Glomerular endothelial cell (primary cell): ENCODE measurements at places on chromosomes 2 and 18. TPM values are rescaled to one million over a fixed set of nuclear protein-coding genes. Genes with fewer than 3 reads are reported as not detected.
A peak's percentile ranks its signal among the peaks of the same experiment; 100 is the strongest.

KDM3A gene
- total RNA-seq = 19.8 and 31.7 TPM in 2 replicates

RND3 gene
- 75.2 and 101 TPM in 2 replicates for total RNA-seq

NPAS2 gene
- 14.7 and 15.8 TPM in 2 replicates for total RNA-seq

ACTG2 gene
- 1.6 TPM in 1 of 2 replicates, not detected in the other for total RNA-seq

ABCB11 gene
- total RNA-seq = 0.18 TPM in 1 of 2 replicates, not detected in the other

VWC2L gene
- not detected in 2 replicates for total RNA-seq

TEX44 gene
- total RNA-seq = not detected in 2 replicates

TXNDC2 gene
- total RNA-seq = not detected in 2 replicates

CD8B gene
- total RNA-seq = not detected in 2 replicates

TCF23 gene
- total RNA-seq = not detected in 2 replicates

ZNF521 gene
- total RNA-seq = 114 and 118 TPM in 2 replicates

DNA sequence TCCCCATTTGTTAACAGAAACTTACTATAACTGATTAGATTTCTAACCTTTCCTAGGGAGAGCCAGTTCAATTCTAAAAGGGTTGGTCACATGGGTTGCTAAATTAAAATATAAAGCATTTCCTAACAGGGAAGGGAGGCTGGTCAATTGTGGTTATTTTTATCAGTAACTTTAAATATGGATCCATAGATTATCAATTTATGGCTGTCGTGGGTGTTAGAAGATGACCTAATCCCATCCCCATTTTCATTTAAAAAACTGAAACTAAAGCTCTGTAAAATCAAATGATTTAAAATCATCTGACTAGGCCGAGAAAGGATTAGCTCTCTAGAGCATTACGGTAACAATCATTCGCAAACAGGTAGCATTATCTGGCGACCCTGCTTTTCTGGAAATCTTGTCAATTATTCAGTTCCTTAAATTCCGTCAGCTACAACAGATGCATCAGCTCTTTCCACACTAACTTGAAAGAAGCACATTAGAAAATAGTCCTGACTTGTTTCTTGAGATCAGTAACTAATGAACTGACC, 953 bp upstream of the HNRNPA3 start:
- DNase-seq = no peak

GRCh38 chr2:238256594-238257104, 16.8 kb upstream of the HES6 start:
- peak; percentile 71 for DNase-seq

GRCh38 chr2:230873661-230874401, 9.1 kb downstream of the ITM2C start:
- DNase-seq = no peak

- no peak for DNase-seq
Measured at GRCh38 chr2:85800586-85800985, 46.8 kb downstream of the ATOH8 start.

- no peak for DNase-seq
Measured at GRCh38 chr2:152456262-152456661, 121.3 kb downstream of the FMNL2 start.

DNA sequence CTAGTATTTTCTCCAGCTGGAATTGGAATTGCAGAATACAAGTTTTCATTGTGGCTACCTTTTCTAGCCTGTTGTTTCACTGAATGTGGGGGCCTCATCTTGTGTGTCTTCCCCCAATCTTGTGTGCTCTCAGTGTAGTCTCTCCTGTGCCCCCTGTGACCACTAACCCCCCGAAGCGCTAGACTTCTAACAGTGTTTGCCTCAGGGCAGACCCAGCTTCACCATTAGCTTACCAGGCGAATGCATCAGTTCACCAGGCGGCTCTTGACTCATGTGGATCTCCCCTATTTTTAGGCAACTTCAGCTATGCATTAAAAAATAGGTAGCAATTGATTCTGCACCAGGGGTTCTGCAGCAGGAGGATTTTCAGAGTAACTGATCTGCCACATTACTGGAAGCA, 376.2 kb upstream of the MEIS1 start:
- DNase-seq = no peak

DNA sequence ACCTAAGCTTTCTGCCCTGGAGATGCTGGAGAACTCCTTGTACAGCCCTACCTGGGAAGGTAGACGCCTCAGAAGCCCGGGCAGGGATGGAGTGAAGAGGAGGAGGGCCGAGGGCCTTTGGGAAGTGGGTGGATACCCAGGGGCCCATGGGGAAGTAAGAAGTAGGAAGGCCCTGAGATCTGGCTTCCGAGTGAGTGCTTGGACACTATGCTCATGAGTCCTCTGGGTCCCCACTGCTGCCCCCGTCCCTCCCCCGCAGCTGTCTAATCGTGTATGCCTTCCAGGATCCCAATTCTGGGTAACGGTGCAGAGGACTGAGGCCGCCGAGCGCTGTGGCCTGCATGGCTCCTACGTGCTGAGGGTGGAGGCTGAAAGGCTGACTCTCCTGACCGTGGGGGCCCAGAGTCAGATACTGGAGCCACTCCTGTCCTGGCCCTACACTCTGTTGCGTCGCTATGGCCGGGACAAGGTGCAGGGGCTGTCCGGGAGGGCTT, 1.1 kb downstream of the DOK1 start:
- DNase-seq = no peak

GRCh38 chr2:200615247-200615646, 29.4 kb downstream of the AOX1 start:
- peak; percentile 9 for DNase-seq

GRCh38 chr18:49112031-49112430, 161.3 kb upstream of the SMAD7 start:
- DNase-seq = no peak

DNA sequence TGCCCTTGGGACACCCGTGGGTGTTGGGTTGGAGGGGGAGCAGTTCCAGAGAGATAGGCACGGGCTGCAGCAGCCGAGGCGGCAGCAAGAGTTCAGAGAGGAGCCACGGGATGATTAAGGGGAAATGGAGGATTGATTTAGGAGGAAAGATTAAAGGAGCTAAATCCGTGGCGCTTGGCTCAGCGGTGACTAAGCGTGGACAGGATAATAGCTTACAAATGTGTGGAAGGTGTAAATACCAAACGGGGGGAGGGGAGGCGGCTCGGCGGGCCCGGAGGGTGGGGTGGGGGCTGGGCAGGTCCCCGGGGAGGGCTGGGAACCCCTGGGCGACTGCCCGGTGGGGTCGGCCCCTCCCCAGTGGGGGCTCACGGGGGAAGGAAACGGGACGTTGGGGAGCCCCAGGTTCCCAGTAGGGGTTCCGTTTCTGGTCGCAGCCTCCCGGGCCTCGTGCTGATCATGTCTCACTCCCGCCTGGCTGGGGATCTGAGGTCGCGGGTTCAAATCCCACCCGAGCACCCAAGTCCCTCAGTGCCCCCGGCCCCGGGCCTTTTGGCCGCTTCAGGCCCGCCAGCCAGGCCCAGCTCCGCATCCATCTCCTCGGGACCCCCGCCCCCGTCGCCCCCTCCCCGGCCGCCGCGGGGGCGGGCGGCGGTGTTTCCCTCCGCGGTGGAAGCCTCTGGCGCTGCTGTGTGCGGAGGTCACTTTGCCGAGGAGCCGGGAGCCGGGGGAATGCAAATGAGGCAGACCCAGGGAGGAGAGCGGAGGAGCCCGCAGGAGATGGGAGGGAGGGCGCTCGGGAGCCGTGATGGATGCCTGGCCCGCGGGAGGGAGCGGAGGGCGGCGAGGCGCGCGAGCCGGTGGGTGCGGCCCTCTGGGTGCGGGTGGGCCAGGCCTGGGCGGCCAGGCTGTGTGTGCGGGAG, 8.1 kb downstream of the ASIC4 start:
- no peak for DNase-seq

DNA sequence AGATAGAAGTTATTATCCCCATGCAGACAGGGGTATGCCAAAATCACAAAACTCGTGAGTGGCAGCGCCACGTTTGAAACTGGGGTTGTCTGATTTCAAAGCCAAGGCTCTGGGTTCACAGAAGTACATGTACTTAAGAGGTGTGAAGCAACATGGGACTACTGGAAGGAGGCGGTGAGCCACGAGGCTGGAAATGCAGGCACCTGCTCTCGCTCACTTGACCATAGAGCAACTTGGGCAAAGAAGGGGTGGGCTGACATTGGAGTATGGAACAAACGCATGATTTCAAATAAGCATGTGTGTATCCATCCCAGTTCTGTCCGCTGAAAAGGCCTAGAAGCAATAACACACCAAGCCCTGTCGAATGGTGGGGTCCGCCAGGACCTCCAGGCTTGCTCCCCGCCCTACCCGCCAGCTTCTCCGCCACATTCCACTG, 593 bp upstream of the ACTR2 start:
- no peak for DNase-seq

- no peak for DNase-seq
Measured at GRCh38 chr2:85248773-85249509, 78.8 kb downstream of the TGOLN2 start.

GRCh38 chr18:2932247-2933181, 80.4 kb downstream of the LPIN2 start:
- DNase-seq = peak; percentile 58

DNA sequence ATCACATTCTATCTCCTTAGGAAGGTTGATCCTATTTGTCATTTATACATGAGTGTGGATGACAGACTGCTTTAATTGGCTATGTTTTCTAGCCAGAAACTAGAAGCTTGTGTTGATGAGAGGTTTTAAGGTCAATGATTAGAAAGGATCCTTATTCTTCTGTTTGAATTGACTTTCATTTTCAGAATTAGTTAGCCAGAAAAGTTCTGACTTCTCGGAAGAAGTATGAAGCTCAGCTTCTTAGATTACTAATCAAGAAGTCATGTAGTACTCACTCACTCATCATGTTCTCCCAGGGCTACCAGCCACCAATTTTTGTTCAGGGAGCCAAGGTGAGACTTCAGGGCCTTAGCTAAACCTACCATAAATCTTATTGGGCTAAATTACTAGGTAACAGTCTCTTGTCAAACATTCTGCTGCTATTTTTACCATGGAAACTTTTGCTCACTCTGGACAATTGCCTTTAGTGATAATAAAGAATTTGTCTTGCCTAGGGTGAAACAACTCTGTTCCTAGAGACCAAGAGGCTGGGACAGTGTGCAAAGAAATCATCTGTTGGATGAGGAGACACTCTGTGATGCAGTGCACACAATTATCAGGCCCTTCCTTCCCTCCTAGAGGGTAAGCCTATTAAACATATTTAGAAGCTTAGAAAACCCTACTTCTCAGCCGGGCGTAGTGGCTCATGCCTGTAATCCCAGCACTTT, 111.6 kb upstream of the DNMT3A start:
- no peak for DNase-seq

- DNase-seq = no peak
Measured at GRCh38 chr18:58527952-58528287, 101.0 kb downstream of the ALPK2 start.

GRCh38 chr2:117855886-117856285, 41.4 kb downstream of the DDX18 start:
- no peak for DNase-seq

DNA sequence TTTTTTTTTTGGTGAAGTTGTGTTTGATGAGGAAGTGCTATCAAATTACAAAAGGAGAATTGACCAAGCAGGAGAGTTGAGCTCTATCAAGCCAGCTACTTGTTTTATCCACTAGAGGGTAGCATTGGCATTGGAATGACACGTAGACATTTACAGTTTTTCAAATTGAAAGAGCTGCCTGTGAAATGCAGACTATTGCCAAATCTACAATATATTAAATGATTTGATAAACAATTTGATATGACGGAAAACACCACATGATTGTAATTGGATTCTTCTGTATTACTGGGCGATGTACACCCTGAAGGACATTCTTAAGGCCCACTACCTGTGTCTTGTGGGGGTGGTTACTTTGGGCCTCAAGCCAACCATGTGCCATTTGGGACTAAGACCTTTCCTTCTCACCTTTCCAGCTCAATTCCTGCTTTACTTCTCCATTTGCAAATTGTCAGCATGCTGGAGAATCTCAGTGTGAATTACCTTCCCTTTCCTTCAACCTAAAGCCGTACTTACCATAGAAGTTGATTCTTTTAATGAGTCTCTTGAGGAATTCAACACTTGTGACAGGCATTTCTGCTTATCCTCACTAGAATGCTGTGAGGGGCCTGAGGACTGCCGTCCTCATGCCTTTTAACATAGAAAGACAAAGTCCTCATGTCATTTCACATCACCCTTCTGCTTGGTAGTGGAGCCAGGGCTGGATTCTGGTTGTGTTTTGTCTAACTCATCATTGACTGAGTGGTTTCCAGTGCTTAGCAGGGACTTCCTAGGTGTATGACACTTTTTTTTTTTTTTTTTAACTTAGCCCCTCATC, 134.8 kb upstream of the THUMPD2 start:
- peak; percentile 36 for DNase-seq

- no peak for DNase-seq
Measured at GRCh38 chr2:220090050-220090449, 462.6 kb downstream of the SLC4A3 start.

DNA sequence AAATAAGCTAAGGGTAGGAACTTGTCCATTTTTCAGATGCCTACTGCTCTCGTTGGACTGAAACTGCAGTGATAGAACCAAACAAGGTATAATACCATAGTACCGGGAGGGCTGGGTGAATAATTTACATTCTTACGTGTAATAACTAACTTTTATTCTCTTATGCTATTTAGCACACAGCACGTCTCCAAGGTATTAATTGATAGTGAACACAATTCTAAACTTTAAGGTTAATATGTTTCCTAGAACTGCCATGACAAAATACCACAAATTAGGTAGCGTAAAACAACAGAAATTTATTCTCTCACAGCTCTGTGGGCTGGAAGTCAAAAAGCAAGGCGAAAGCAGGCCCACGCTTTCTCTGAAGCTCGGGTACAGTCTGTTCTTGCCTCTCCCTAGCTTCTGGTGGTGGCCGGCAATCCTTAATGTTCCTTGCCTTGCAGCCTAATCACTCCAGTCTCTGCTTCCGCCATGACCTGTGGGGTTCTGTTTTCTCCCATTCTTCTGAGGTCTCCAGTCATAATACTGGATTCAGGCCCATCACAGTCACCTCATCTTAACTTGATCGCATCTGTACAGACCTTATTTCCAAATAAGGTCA, 5.6 kb upstream of the BCL2 start:
- DNase-seq = no peak

- no peak for DNase-seq
Measured at GRCh38 chr2:202171241-202171825, 67.1 kb downstream of the SUMO1 start.

GRCh38 chr2:170711196-170711773, 3.9 kb upstream of the SP5 start:
- DNase-seq = no peak
